ENCODE measurements at places on chromosomes 5 and 9. TPM values are rescaled to one million over a fixed set of nuclear protein-coding genes. Genes with fewer than 3 reads are reported as not detected.

The PCDHA7 gene
- under 0.01 TPM for total RNA-seq

The CCNO gene
- not detected for total RNA-seq

GRCh38 chr5:56673171-56673570 lies 142.2 kb upstream of the MAP3K1 start:
- no peaks in the 10 kb centered on the region for H3K27me3 ChIP-seq
- no peak overlapping the region for H3K27ac ChIP-seq
- H3K36me3 ChIP-seq: no peaks in the 10 kb centered on the region
- H3K4me3 ChIP-seq: no peak overlapping the region
- no peak for DNase-seq

DNA sequence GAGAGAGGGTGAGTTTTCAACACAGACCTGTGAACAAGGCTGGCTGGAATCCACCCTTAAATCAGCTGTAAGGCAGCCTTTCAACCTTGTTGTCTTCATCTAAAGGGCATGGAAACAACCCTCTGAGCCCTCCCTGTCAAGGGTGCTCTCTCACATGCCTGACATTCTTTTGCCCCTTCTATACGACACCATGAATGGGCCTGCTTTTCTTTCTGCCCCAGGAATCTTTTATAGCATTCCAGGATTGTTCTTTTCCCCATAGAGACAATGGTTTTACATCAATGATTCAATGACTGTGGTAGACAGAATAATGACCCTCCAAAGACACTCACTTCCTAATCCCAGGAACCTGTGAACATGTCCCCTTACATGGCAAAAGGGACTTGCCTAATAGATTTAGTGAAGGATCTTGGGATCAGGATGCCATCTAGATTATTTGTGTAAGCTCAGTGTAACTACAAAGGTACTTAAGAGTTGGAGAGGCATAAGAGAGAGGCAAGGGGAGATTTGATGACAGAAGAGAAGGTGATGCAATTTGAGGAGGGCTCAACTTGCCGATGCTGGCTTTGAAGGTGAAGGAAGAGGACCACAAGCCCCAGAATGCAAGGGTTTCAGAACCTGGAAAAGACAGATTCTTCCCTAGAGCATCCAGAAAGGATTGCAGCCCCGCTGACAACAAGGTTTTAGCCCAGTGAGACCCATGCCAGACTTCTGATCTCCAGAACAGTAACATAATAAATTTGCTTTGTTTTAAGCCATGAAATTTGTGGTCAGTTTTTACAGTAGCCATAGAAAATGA lies 29.2 kb upstream of the HMHB1 start:
- no peak overlapping the region for H3K4me3 ChIP-seq
- no peaks in the 10 kb centered on the region for H3K36me3 ChIP-seq
- DNase-seq: no peak
- H3K27me3 ChIP-seq: no peaks in the 10 kb centered on the region
- H3K27ac ChIP-seq: no peak overlapping the region

- no peaks in the 10 kb centered on the region for H3K36me3 ChIP-seq
- H3K4me3 ChIP-seq: no peak overlapping the region
- peaks cover 11% of the 10 kb centered on the region for H3K27me3 ChIP-seq
These were observed 140.2 kb downstream of the SEC61B start for GRCh38 chr9:99362321-99362720.

The BHMT gene
- total RNA-seq: not detected

- peaks cover 54% of the 10 kb centered on the region for H3K36me3 ChIP-seq
- no peak for DNase-seq
- H3K4me1 ChIP-seq: no peaks in the 10 kb centered on the region
These were observed 12.3 kb downstream of the LMAN2 start for GRCh38 chr5:177339107-177339638.

The WDR31 gene
- 0.28 TPM for total RNA-seq

GRCh38 chr5:146340260-146341081 lies 1.8 kb downstream of the POU4F3 start:
- no peaks in the 10 kb centered on the region for H3K36me3 ChIP-seq
- peaks cover 93% of the 10 kb centered on the region for H3K27me3 ChIP-seq
- DNase-seq: peak; percentile 60

GRCh38 chr9:112556497-112557442 lies 70.1 kb downstream of the KIAA1958 start:
- H3K4me3 ChIP-seq: no peak overlapping the region
- peaks cover 12% of the 10 kb centered on the region for H3K4me1 ChIP-seq
- peak; percentile 75 for DNase-seq

The SERF1B gene
- 10.4 TPM for total RNA-seq

DNA sequence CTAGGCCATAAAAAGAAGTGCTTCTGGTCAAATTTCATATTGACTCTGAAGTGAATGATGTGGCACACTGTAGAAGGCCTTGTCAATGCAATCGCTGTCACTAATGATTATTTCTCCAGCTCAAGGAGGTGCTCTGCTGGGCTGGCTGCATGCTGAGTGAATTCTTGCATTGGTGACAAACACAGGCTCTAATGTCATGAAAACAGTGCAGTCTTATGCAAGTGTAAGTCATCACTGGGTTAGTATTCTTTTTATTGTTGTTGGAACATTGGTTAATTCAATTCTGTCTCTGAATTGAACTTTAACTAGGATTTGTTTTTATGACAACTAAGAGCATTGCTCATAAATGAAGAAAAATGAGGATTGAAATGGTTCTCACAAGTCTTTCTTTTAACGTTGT lies 57.3 kb upstream of the CD180 start:
- no peak overlapping the region for H3K27ac ChIP-seq
- H3K4me3 ChIP-seq: no peak overlapping the region
- no peak for DNase-seq
- H3K4me1 ChIP-seq: no peaks in the 10 kb centered on the region
- H3K36me3 ChIP-seq: no peaks in the 10 kb centered on the region
- no peaks in the 10 kb centered on the region for H3K27me3 ChIP-seq

DNA sequence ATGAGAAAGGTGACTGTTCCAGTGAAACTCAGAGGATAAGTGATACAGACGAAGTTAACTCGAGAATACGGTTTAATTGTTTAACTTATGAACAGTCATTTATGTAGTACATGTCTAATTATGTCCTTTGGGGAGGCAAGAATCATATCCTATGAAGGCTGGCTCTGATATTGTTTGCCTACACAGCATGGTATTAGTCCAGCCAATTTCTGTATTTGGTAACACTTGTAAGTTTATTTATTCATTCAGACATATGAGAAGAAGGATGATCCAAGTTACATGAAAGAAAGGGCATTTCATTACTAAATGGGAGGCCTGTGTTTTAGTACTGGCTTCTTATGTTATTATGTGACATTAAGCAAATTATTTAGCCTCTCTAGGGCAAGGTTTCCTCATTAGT lies 199.7 kb downstream of the NNT start:
- no peaks in the 10 kb centered on the region for H3K36me3 ChIP-seq
- no peak overlapping the region for H3K27ac ChIP-seq
- no peak overlapping the region for H3K4me3 ChIP-seq
- H3K27me3 ChIP-seq: no peaks in the 10 kb centered on the region

The SPATA9 gene
- 0.83 TPM for total RNA-seq

- H3K27me3 ChIP-seq: no peaks in the 10 kb centered on the region
- peaks cover 14% of the 10 kb centered on the region for H3K4me1 ChIP-seq
- H3K4me3 ChIP-seq: no peak overlapping the region
- H3K27ac ChIP-seq: peak overlapping the region; percentile 46
- H3K36me3 ChIP-seq: no peaks in the 10 kb centered on the region
These were observed 70.6 kb downstream of the ACTBL2 start for GRCh38 chr5:57411982-57412381.

GRCh38 chr9:33117796-33118195 lies 41.3 kb upstream of the SMU1 start:
- H3K36me3 ChIP-seq: peaks cover 34% of the 10 kb centered on the region
- no peak overlapping the region for H3K4me3 ChIP-seq
- no peak overlapping the region for H3K27ac ChIP-seq
- H3K27me3 ChIP-seq: no peaks in the 10 kb centered on the region
- no peak for DNase-seq
- peaks cover 12% of the 10 kb centered on the region for H3K4me1 ChIP-seq

GRCh38 chr9:4640027-4640426 lies 22.1 kb upstream of the PLPP6 start:
- no peak for DNase-seq
- H3K27ac ChIP-seq: no peak overlapping the region

GRCh38 chr9:95360866-95361265 lies 43.4 kb upstream of the FANCC start:
- H3K4me3 ChIP-seq: no peak overlapping the region

The PCDHA11 gene
- under 0.01 TPM for total RNA-seq

The KCNV2 gene
- not detected for total RNA-seq

The LOX gene
- 277 TPM for total RNA-seq

GRCh38 chr5:2750758-2751464 lies 566 bp downstream of the IRX2 start:
- DNase-seq: no peak
- H3K27me3 ChIP-seq: peaks cover 44% of the 10 kb centered on the region
- no peaks in the 10 kb centered on the region for H3K36me3 ChIP-seq
- no peak overlapping the region for H3K27ac ChIP-seq
- no peaks in the 10 kb centered on the region for H3K4me1 ChIP-seq
- 0 out of 2 replicates have a peak overlapping the region, but pooled peaks have one; percentile 2 for H3K4me3 ChIP-seq

DNA sequence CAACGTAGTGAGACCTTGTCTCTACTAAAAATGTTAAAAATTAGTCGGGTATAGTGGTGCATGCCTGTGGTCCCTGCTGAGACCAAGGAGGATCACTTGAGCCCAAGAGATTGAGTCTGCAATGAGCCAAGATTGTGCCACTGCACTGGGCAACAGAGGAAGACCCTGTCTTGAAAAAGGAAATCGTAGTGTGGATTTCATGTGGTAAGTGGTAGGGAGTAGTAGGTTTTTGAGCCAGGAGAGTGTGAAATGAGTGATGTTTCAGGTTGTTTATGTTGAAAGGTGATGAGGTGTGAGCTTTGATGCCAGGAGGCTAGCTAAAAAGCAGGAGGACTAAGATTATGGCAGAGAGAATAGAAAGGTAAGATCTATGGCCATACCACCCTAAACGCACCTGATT lies 5.9 kb downstream of the MATR3 start:
- no peak for DNase-seq
- no peaks in the 10 kb centered on the region for H3K27me3 ChIP-seq

- H3K27ac ChIP-seq: no peak overlapping the region
- H3K4me3 ChIP-seq: no peak overlapping the region
- no peaks in the 10 kb centered on the region for H3K27me3 ChIP-seq
- DNase-seq: no peak
- peaks cover 1% of the 10 kb centered on the region for H3K4me1 ChIP-seq
These were observed 73.9 kb upstream of the EFNA5 start for GRCh38 chr5:107744418-107745330.

- no peaks in the 10 kb centered on the region for H3K27me3 ChIP-seq
- peaks cover 3% of the 10 kb centered on the region for H3K4me1 ChIP-seq
- peaks cover 1% of the 10 kb centered on the region for H3K36me3 ChIP-seq
- DNase-seq: peak; percentile 24
These were observed 2.6 kb downstream of the SLC2A6 start for GRCh38 chr9:133476036-133476931.

- H3K4me1 ChIP-seq: no peaks in the 10 kb centered on the region
- H3K27me3 ChIP-seq: no peaks in the 10 kb centered on the region
- no peaks in the 10 kb centered on the region for H3K36me3 ChIP-seq
- H3K27ac ChIP-seq: no peak overlapping the region
- no peak overlapping the region for H3K4me3 ChIP-seq
These were observed 8.4 kb upstream of the MAST4 start for GRCh38 chr5:66587771-66588170.

- H3K36me3 ChIP-seq: no peaks in the 10 kb centered on the region
- DNase-seq: no peak
- no peak overlapping the region for H3K27ac ChIP-seq
These were observed 258.9 kb upstream of the IRX2 start for GRCh38 chr5:3010301-3010952.

DNA sequence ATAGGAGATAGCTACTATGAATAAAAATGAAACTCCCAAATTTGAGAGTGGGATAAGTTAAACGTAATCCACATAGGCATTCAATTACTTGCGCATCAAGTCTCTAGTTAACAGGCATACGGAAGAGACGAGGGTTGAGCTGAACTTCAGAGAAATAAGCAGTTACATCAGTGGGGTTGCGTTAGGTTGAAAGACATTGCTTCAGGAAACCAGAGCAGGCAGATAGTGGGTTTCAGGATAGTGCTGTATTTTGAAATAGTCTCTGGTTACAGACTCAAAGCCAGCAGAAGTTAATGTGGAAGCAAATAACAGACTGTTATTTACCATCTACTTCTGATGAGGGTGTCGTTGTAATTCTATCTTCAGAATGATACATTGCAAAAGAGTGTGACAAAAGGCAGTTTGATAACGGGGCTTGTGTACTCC lies 533.4 kb downstream of the PDE4D start:
- H3K27me3 ChIP-seq: peaks cover 4% of the 10 kb centered on the region
- H3K27ac ChIP-seq: no peak overlapping the region
- H3K36me3 ChIP-seq: no peaks in the 10 kb centered on the region
- H3K4me3 ChIP-seq: no peak overlapping the region
- H3K4me1 ChIP-seq: no peaks in the 10 kb centered on the region
- DNase-seq: no peak

- H3K4me3 ChIP-seq: no peak overlapping the region
- H3K27me3 ChIP-seq: no peaks in the 10 kb centered on the region
- peaks cover 42% of the 10 kb centered on the region for H3K36me3 ChIP-seq
- H3K27ac ChIP-seq: peak overlapping the region; percentile 60
- H3K4me1 ChIP-seq: peaks cover 17% of the 10 kb centered on the region
These were observed 59.2 kb downstream of the TNC start for GRCh38 chr9:115058684-115059315.

DNA sequence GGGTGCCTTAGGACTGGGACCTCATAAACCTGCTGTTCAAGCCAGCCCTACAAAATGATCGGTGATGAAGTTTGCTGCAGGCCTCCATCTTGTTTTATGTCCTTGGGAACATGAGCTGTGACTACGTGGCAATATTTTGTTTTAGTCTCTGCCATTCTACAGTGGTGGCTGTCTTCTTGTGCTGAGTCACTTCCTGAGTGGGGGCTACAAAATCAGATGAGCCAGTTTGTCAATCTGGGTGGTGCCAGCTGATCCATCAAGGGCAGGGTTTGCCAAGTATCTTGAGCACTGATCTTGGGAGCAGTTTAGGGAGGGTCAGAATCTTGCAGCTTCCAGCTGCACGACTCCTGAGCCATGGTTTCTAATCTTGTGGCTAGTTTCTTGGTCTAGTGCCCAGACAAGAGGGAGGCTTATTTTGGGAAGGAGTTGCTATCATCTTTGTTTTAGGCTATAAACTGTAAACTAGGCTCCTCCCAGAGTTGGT lies 94.7 kb downstream of the YTHDC2 start:
- peak; percentile 43 for DNase-seq
- peaks cover 6% of the 10 kb centered on the region for H3K4me1 ChIP-seq
- H3K36me3 ChIP-seq: no peaks in the 10 kb centered on the region
- H3K27ac ChIP-seq: no peak overlapping the region

DNA sequence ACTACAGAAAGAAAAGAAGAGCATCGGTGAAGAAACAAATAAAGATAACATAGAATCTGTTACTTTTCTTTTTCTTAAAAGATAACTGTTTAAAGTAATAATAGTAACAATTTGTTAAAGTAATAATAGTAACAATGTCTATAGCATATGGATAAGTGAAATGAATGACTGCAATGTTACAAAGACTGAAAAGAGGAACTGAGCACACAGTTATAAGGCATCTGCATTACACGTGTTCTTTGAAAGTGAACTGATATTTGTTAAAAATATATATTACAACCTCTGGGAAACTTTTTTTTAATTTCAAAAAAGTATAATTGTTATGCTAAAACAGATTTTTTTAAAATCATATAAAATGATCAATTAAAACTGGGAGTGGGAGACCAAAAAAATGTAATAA lies 88.4 kb upstream of the FST start:
- no peaks in the 10 kb centered on the region for H3K36me3 ChIP-seq
- H3K4me1 ChIP-seq: no peaks in the 10 kb centered on the region
- no peak overlapping the region for H3K4me3 ChIP-seq
- H3K27me3 ChIP-seq: no peaks in the 10 kb centered on the region
- H3K27ac ChIP-seq: no peak overlapping the region

Measured in IMR-90 (cell line).